C1 segment of cervical spinal cord (tissue), 14 donors: ENCODE measurements at places on chromosomes 1 and 21.
A peak's percentile ranks its signal among the peaks of the same experiment; 100 is the strongest.

- no peak for DNase-seq
Measured at GRCh38 chr21:43986544-43987451, 25.3 kb upstream of the TRAPPC10 start.

- DNase-seq = no peak
Measured at GRCh38 chr1:171140401-171140800, 44.7 kb upstream of the FMO2 start.

GRCh38 chr1:151868486-151868885, 15.0 kb upstream of the THEM5 start:
- no peak for DNase-seq

- DNase-seq = no peak
Measured at GRCh38 chr1:171372418-171373084, 58.6 kb downstream of the FMO4 start.

GRCh38 chr1:117359561-117360289, 7.5 kb upstream of the MAN1A2 start:
- DNase-seq = no peak

DNA sequence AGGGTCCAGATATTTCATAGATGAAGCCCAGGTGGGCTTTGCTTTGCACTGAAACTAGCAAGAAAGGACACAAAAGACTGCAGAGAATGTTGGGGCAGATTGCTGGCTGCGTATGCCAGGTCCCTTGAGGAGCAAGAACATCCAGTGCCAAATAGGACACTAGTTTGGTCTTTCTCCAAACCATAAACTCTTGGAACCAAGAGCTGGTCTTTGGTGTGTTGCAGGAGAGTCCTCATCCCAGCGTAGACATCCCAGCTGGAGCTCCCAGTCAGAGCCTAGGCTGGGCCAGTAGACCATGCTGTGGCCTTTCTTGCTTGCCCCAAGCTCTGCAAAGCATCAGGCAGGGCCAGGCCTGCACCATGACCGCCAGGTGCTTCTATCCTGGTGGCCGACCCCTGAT, 87.5 kb downstream of the ATP5PO start:
- no peak for DNase-seq

GRCh38 chr1:30816211-30817076, 58.9 kb upstream of the LAPTM5 start:
- peak; percentile 78 for DNase-seq

GRCh38 chr21:34335316-34335715, 28.5 kb upstream of the KCNE2 start:
- DNase-seq = no peak

GRCh38 chr1:227776331-227776771, 39.1 kb upstream of the PRSS38 start:
- DNase-seq = no peak

GRCh38 chr1:172719694-172720138, 60.8 kb downstream of the FASLG start:
- DNase-seq = no peak

DNA sequence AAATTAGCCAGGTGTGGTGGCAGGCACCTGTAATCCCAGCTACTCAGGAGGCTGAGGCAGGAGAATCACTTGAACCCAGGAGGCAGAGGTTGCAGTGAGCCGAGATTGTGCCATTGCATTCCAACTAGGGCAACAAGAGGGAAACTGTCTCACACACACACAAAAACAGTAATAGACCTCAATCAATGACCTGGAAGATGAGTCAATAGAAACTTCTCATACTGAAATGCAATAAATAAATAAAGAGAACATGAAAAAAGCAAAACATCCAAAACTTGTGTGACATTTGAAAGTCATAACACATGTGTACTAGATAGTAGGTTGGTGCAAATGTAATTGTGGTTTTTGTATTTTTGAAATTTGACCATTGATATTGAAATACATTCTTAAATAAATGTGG, 1338.5 kb downstream of the AMY1C start:
- no peak for DNase-seq

GRCh38 chr1:101697072-101697471, 299.7 kb downstream of the OLFM3 start:
- no peak for DNase-seq

- DNase-seq = no peak
Measured at GRCh38 chr1:70360321-70360720, 5.8 kb upstream of the ANKRD13C start.

DNA sequence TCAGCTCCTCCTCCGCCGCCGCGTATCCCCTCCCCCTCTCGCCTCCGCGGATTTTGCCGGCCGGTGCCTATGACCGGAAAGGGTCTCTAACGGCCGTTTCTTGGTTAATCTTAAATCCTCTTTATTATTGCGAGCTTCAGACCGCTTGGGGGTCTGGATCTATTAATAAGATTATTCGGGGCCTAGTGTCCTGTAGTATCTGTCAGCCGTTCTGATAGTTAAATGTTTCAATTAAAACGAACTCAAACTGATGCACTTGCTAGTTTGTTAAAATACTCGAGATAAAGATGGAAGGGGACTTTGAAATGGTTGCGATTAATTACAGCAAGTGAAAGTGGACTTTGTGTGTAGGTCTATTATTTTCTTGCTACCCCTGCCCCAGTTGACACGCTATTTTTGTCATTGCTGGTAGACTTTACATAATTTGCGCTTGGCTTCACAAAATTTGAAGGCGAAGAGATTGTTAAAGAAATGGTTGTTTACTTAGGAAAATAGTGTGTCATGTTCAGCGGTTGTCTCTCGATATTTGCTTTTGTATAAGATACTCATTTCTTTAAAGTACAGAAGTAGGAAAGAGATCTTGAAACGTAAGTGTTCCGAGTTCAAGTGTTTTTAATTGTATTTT, 779 bp downstream of the SON start:
- DNase-seq = no peak

- DNase-seq = no peak
Measured at GRCh38 chr1:94998114-94998513, 71.2 kb upstream of the CNN3 start.

DNA sequence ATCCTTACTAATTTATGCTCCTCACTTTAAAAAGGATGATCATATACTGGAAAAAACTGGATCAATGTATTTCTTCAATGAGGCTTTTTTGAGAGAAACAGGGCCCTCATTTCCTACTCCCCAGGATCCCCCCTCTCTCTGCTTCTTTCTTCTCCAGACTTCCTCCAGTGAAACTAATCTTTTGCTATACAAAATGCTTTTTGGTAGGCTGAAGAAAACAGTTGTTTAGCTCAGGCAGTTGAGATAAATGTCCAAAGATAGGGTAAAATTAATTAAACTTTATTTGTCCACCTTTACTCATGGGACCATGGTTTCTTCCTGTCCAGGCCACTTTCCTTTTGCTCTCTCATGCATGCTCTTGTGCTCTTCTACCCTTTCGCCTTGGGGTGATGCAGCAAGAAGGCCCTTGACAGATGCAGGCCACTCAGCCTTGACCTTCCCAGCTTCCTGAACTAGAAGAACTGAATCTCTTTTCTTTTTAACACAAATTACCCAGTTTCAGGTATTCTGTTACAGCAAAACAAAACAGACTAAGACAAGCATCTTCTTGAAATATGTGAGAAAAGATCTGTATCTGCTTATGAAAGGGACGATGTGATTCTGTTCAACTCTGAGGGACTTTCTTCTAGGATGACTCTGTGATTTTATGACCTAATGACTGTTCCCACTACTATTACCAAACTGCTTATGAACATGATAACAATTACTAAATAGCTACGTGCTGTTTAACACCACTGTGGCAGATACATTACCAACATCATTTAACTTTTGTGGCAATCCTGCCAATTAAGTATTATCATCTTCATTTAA, 63.7 kb downstream of the NVL start:
- no peak for DNase-seq

DNA sequence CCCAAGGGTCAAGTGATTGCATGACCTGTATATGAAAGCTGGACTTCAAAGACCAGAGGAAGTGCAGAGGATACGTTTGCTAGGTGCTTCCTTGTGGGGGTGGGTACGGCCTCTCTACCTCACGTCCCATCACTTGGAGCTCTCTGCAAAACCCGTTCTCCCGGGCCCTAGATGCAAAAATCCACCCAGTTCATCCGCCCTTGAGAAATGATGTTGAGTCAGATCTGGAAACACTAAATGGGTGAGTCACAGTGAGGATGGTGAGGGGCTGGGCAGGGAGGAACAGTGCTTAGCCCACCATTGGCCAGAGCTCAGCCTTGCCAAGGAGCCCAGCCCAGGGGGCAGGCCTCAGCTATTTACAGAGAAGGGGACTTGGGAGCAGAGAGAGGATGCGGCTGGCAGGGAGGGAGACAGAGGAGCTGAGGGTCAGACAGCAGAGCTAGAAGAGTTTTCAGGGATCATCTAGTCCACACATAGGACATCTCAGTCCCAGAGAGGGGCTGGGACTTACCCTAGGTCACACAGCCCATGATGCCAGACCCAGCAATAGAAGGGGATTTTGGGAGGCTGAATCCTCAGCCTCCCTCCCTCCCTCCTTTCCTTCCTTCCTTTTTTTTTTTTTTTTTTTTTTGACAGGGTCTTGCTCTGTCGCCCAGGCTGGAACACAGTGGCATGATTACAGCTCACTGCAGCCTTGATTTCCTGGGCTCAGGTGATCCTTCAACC, 14.6 kb downstream of the ARHGEF10L start:
- no peak for DNase-seq

- DNase-seq = no peak
Measured at GRCh38 chr1:216560527-216560926, 137.3 kb upstream of the USH2A start.

DNA sequence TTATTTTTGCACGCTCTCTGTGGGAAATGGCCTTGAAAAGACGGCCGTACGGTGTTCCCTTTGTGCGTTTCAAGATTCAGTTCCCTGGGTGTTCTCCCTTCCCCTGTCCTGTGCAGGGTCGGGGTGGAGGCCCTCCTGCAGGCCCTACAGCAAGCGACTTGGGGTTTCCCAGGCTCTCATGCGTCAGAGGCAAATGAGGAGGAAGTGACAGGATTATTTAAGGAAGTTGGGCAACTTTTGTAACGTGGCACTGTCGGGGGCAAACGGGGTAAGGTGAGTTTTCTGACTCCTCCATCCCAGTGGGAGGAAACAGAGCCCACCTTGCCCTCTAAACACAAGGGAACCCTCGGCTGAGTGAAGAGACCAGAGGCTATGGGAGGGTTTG, 16.1 kb upstream of the AJAP1 start:
- DNase-seq = no peak

GRCh38 chr1:247386687-247387086, 29.3 kb upstream of the NLRP3 start:
- no peak for DNase-seq

- no peak for DNase-seq
Measured at GRCh38 chr1:167054946-167055630, 35.1 kb downstream of the GPA33 start.
